ENCODE measurements at places on chromosomes 12 and 14.
A peak's percentile ranks its signal among the peaks of the same experiment; 100 is the strongest.

DNA sequence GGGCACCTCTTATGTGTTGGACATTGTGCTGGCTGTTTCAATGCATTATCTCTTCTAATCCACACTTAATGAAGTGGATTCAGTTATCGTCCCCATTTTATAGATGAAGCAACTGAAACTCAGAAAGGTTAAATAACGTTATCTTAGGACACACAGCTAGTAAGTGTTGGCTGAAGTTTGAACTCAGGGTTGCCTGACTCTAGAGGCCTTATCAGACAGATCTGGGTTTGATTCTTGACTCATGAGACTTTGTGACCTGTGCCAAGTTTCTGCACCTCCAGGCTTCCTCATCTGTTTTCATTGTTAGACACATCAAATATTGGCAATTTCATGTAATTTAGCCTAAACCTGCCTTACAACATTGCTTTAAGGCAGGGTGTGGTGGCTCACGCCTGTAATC, 18.2 kb upstream of the IRF2BPL start:
- DNase-seq, result no peak

- DNase-seq, result no peak
These were observed 25.8 kb downstream of the TRIP11 start for GRCh38 chr14:92014040-92014439.

- DNase-seq, result no peak
These were observed 366.1 kb upstream of the ATXN7L3B start for GRCh38 chr12:74171478-74171909.

DNA sequence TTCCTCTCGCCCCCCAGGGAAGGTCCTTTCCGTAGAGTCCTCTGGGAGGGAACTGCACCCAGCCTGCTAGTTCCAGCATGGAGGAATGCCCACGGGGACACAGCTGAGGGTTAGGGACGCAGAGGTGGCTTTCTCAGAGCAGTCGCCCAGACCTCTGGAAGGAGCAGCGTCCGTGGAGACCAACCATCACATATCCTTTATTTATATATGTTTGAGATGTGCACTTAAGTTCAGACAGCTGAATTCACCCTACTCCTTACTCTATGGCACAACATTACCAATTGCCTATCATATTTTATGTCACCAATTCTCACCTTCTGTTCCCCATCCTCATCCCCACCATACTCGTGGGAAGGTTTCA, 305.6 kb upstream of the DIO3 start:
- no peak for DNase-seq

- no peak for DNase-seq
These were observed 341.4 kb downstream of the ADAMTS20 start for GRCh38 chr12:43210485-43211192.

DNA sequence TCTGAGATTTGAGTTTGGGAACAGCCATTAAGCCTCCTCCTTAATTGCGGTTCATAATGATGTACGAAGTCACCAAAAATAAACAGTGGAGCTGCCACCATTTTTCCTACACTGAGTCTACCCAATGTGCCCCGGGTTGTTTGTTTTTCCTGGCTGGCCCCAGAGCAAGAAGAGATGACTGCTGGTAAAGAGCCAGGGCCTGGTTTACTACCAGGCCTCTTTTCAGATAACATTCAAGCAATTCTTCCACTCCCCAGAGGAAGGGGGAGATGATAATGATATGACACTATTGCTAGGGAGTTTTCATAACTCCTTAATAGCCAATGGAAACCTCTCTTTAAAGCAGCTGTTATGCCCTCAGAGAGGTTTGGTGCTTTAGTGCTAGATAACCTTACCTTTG, 42.3 kb downstream of the BRAP start:
- DNase-seq, result no peak

DNA sequence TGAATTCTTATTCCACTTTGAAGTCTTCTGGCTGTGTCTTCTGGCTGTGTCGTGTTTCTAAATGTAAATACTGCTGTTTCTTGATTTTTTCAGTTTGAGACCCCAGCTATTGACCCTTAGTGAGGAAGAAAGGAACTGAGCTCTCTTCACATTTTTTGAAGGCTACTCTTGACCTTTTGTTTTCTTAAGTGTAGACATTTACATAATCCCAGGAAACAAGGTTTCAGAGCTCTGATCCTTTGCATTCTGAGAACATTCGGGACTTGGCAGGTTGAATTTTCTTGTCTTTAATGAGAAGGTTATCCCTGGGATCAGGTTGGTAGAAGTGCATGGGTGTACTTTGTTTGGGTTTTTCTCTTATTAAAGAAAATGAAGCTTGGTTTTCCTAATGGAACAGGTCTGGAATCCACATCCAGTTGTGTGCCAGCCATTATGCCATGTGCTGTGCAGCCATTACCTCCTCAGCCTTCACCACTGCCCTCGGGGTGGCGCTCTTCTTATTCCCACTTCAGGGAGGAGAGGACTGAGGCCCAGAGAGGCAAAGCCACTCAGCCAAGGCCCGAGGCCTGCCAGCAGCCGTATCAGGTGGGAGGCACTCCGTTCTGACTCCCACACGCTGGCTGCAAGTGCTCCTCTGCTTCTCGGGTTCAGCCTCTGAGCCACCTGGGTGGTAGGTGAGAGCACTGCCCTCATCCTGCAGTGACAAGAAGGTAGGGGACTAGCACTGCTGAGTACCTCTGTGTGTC, 120.9 kb downstream of the BEGAIN start:
- no peak for DNase-seq

DNA sequence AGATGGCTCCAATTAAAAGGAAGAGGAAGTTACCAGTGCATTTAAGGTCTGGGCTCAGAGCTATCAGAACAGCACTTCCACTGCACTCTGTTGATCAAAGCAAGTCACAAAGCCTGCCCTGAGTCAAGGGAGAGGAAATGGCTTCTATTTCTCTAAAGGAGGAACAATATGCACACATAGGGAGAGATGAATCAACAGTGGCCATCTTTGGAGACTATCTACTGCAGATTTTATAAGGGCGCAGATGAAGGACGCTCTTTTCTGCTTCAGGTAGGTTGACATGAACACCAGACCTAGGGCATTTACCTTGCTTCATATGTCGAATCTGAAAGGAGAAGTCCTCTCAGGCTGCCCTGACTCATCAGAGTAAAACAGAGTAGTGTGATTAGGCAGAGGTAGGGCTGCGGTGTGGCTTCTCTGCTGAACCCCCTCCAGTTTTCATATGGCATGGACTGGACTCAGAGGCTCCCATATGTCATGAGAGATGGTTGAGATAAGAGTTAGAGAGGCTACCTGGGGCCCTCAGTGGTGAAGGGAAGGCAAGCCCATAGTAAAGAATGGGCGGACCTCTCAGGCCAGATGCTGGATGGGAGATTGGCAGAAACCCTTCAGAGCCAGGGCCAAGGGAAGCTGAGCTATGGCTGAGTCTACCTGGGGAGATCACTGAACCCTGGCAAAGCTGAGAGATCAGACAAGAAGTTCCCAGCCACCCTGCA, 84.4 kb downstream of the ARF6 start:
- no peak for DNase-seq

- no peak for DNase-seq
These were observed 248.6 kb downstream of the BCL11B start for GRCh38 chr14:99023371-99023770.

DNA sequence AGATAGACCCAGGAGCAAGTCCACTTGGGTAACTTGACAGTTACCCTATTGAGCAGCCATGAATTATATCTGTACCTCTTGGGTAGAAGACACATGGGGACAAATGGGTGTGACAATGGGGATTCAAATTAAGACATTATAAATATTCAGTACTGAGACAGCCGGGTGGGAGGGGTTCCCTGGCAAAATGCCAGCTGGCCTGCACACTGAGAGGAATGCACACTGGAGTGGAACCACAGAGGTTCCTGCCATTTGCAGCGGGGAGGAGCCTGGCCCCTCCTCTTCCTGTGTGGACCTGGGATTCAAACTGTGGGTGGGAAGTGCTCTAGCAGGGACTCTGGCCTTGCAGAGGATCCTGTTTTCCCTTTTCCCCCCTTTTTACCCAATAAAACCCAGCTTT, 118.7 kb upstream of the CDKN3 start:
- DNase-seq, result no peak

DNA sequence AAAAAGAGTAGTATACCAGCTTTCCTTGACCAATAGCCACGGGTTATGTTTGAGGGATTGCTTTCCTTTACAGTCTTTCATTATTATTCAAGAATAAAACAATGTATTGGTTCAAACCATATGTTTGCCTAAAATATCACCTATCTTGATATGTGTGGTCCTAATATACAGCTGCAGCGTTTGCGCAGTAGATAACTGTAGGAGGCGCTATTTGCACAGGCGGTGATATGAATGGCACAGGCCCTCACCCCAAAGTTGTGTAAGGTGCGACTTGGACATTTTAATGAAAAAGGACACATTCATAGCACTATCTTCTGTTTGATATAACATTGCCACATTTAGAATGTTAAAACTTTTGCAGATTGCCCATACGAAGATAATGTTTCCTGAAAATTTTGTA, 298.4 kb downstream of the TRHDE start:
- DNase-seq, result peak; percentile 48

DNA sequence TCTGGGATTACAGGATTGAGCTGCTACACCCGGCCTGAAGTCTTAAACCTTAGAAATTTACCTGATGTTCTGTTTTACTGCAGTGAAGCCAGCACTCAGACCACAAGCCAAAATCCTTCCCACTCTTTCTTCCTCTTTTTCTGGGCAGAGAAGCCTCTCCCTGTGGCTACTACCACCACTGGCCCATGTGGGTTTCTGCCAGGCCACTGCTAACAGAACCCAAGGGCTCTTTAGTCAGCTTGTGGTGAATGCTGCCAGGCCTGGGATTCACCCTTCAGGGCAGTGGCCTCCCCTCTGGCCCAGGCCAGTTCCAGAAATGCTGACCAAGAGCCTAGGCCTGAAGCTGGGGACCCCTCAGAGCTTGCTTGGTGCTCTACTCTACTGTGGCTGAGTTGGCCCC, 35.3 kb downstream of the GAS2L3 start:
- no peak for DNase-seq

DNA sequence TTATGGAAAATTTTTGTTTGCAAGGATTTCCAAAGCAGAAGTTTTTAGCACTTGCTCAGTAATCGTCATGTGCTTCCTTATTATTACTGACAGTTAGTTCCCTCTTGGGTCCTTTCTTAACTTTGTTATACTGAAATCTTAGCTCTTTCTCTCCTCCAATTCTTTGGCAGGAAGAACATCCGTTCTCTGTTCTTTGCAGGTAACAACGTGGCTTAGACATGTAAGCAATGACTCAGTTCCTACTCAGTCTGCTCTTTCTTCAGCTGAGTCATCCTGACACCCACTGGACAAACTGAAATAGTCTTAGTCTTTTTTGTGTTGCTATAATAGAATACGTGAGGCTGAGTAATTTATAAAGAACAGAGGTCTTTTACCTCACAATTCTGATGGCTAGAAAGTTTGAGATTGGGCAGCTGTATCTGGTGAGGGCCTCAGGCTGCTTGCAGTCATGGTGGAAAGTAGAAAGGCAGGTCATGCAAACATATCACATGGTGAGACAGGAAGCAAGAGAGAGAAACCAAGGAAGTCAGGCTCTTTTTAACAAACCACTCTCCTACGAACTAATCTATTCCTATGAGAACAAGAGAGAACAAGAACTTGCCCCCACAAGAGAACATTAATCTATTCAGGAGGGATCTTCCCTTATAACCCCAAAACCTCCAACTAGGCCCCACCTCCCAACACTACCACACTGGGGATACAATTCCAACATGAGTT, 49.2 kb downstream of the TESPA1 start:
- no peak for DNase-seq

DNA sequence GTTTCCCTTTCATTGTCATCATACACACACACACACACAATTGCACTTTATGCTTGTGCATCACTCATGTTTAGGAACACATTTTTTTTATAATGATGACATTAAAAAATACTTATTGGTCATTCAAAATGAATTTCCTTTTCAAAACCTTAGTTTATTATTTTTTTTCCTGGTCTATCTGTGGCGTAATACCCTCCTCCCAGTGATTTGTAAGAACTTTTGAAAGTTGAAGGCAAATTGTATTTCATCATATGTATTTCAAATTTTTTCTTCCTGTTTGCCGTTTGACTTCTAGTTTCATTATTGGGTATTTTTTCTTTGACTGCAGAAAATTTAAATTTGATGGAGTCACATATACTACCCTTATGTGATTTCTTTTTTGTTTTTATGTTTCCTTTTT, 2.5 kb upstream of the LRRK2 start:
- no peak for DNase-seq

GRCh38 chr12:100976735-100977134, 182.2 kb downstream of the ANO4 start:
- DNase-seq, result no peak

GRCh38 chr12:5973461-5974115, 28.5 kb upstream of the ANO2 start:
- no peak for DNase-seq

DNA sequence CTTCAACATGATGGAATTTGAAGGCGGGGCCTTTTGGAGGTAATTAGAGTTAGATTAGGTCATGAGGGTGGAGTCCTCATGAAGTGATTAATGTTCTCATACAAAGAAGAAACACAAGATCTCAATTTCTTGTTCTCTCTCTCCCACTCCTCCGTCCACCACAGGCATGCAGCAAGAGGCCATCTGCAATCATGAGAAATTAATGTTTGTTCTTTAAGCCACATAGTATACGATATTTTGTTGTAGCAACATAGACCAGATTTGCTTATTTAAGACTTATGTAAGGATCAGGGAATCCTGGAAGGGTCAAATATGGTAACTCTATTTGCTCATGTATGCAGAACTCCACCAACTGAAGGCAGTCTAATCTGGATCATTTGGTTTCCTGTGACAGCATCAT, 429.0 kb downstream of the LRIG3 start:
- DNase-seq, result no peak

DNA sequence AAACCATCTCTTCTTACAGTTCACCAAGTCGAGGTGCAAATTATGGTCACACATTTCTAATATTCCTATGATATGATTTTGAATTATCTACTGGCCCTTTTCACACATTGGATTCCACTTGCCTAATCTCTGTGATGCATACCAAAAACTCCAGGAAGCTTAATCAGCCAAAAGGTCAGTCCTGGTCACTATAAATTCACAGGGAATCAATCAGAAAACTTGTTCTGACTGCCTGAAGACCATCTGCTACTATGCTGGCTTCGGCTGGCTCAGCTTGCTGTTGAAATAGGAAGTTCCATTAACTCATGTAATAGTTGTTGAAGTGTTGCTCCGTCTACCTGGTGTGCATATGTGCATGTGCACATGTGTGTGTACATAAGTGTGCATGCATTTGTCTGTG, 142.8 kb upstream of the FLRT2 start:
- DNase-seq, result no peak

DNA sequence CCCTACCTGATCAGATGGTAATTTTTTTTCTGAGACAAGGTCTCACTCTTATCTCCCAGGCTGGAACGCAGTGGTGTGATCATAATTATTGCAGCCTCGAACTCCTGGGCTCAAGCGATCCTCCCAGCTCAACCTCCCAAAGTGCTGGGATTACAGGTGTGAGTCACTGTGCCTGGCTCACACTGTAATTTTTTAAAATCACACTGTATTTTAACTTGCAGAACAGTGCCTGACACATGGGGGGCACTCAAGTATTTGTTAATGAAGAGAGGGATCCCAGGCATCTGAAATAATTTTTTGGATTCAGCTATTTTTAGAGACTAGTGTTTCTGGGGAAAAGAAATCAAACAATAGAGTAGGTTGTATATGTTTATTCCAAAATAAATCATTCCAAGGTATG, 21.7 kb downstream of the LIMA1 start:
- DNase-seq, result no peak

GRCh38 chr14:88804035-88804434, 11.3 kb upstream of the EML5 start:
- no peak for DNase-seq
